ENCODE measurements at places on chromosomes 13 and 19.
A peak's percentile ranks its signal among the peaks of the same experiment; 100 is the strongest.

DNA sequence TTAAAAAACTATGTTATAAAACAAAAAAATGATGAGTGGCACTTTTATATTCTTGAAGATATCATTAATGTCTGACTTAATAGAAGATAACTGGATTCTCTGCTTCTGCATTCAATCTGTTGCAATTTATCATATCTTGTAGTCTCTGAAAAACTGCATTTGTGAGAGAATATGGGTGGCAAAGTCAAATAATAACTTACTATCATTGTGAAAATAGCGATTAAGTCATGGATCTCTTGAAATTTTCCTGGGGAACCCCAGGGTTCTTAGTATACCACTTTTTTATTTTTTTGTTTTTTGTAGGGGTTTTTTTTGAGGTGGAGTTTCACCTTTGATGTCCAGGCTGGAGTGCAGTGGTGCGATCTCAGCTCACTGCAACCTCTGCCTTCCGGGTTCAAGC is 127.1 kb downstream of the STOML3 start:
- no peak for DNase-seq

DNA sequence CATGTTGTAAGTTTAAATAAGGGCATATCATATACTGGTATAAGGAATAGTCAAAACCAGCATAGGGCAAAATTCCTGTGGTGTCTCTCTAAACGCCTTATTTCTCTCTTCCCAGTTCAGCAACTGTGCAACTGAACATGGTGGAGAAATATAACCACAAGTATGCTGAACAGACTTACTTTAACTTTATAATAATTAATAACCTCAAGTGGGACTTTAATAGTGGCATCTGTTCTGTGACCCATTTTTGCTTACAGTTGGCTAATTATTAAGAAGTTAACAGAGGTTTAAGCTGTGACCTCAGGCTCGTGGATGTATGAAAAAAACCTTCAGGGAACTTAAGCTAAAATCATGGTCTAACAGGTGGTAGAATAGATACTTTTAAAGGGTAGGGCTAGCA is 54.3 kb downstream of the MICU2 start:
- no peak for DNase-seq

DNA sequence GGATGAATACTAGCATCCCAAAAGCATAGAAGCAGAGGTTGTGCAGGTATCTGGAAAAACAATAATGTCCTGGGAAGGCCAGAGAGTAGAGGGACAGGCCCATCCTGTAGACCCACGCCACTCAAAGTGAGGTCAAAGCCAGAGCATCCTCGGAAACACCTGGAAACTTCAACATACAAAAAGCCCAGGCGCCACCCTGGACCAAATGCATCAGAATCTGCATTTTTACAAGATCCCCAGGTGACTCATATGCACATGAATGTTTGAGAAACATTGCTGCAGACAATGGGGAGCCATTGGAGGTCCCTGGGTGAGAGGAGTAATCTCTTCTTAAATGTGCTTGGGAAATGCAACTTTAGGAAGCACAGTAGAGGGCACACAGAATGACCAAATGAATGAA is 684.1 kb downstream of the DIAPH3 start:
- no peak for DNase-seq

DNA sequence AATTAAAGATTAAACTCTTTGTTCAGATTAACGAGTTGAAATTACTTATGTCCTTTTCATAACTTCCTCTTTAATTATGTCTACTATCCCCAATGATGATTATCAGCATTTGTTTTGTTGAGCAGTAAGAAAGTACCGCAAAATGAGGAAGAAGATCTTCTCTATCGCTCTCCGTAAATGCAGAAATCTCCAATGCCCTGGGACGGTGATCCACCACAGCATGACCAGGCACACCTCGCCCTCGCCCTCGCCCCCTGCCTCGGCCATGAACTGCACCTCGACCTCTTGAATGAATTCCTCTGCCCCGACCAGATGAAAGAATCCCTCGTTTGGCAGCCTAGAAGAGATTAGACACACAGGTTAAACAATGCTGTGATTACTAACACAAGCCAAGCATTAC is 69.1 kb downstream of the RBM26 start:
- DNase-seq = no peak

GRCh38 chr13:37026771-37027170 is 26.2 kb downstream of the EXOSC8 start:
- DNase-seq = no peak

- DNase-seq = no peak
Observed at GRCh38 chr13:50200988-50201387, 185.7 kb downstream of the KCNRG start.

GRCh38 chr13:108812661-108813060 is 183.2 kb downstream of the MYO16 start:
- no peak for DNase-seq

DNA sequence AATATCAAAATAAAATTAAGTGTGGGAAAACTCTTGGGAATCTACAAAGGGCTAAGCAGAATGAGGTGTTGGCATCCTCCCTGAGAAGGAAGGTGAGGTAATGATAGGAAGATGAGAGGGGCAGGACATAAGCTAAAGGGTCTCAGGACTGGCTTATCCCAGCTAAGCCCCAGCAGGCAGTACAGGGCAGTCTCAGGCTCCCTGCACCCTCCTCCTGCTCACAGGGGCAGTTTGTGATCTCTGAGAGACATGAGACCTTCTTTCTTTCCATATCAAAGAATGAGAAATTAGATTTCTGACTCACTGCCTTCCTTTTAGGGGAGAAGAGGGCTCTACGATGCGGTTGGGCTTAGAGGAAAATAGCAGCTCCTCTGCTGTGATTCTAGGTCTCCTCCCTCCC is 571.0 kb downstream of the IRS2 start:
- no peak for DNase-seq

GRCh38 chr13:45604892-45605291 is 10.6 kb downstream of the ERICH6B start:
- DNase-seq = no peak

- DNase-seq = no peak
Observed at GRCh38 chr13:76861859-76862258, 24.3 kb downstream of the KCTD12 start.

- DNase-seq = no peak
Observed at GRCh38 chr13:102682727-102683126, 12.1 kb downstream of the METTL21C start.

- DNase-seq = peak; percentile 12
Observed at GRCh38 chr13:46010148-46010547, 42.4 kb downstream of the ZC3H13 start.

- DNase-seq = no peak
Observed at GRCh38 chr19:4414800-4415321, 12.4 kb downstream of the CHAF1A start.

DNA sequence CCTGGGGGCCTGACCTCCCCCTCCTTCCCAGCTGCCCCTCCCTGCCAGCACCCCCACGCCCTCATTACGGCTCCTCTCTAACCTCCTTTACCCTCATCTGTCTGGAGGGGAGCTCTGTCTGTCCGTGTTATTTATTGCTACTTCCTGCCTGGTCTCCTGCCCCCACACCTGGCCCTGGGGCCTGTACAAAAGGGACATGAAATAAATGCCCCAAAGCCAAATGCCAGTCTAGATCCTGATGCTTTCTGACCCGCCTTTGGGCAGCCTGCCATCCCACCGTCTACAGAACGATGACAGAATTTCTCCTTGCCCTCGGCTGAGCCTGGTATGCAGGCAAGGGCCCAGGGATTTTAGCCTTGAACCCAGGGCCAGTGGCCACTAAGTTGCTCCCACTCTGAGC is 15.4 kb upstream of the CD22 start:
- no peak for DNase-seq

DNA sequence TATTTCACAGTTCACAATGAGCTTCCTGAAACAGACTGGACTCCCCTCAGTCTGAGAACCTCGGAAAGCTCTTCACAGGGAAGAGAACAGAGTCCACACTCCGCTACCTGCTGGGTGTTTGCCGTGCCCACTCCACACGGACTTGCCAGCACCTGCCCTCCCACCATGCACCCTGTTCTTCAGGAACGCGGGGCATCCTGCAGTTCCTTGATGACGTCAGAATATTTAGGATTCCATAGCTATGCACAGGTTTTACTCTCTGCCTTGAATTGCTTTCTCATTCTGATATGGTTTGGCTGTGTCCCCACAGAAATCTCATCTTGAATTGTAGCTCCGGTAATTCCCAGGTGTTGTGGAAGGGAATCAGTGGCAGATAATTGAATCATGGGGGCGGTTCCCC is 74.4 kb upstream of the FARP1 start:
- no peak for DNase-seq

- no peak for DNase-seq
Observed at GRCh38 chr13:102678339-102679107, 16.3 kb downstream of the METTL21C start.

DNA sequence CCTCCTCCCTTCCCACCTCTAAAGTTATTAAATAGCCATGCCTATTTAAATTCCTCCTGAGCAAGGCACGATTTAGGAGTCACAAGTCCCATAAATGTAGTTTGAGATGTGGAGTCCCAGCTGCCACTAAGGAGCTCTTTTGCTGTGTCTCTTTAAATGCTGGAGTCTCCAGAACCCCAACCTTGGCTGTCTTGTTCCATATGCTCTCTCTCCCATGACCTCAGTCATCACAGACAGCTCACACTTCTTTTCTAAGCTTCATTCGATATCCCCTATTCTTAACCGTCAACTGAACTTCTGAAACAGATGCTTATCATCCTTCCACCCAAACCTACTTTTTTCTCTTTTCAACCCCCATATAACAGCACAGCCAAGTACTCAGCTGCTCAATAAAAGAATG is 197.1 kb downstream of the VWA8 start:
- DNase-seq = no peak

All from putamen (tissue), 1 donor.